ENCODE measurements at places on chromosomes 5 and 9.
A peak's percentile ranks its signal among the peaks of the same experiment; 100 is the strongest.

GRCh38 chr5:73256862-73257261 lies 83.9 kb downstream of the TMEM174 start:
- DNase-seq, result no peak

GRCh38 chr5:150000990-150001659 lies 586 bp downstream of the HMGXB3 start:
- peak; percentile 27 for DNase-seq

- DNase-seq, result no peak
Observed at GRCh38 chr9:33952066-33952465, 96.6 kb downstream of the UBAP2 start.

- DNase-seq, result no peak
Observed at GRCh38 chr5:10576790-10577189, 12.9 kb downstream of the ANKRD33B start.

- DNase-seq, result no peak
Observed at GRCh38 chr9:68454579-68455334, 85.9 kb downstream of the TMEM252 start.

DNA sequence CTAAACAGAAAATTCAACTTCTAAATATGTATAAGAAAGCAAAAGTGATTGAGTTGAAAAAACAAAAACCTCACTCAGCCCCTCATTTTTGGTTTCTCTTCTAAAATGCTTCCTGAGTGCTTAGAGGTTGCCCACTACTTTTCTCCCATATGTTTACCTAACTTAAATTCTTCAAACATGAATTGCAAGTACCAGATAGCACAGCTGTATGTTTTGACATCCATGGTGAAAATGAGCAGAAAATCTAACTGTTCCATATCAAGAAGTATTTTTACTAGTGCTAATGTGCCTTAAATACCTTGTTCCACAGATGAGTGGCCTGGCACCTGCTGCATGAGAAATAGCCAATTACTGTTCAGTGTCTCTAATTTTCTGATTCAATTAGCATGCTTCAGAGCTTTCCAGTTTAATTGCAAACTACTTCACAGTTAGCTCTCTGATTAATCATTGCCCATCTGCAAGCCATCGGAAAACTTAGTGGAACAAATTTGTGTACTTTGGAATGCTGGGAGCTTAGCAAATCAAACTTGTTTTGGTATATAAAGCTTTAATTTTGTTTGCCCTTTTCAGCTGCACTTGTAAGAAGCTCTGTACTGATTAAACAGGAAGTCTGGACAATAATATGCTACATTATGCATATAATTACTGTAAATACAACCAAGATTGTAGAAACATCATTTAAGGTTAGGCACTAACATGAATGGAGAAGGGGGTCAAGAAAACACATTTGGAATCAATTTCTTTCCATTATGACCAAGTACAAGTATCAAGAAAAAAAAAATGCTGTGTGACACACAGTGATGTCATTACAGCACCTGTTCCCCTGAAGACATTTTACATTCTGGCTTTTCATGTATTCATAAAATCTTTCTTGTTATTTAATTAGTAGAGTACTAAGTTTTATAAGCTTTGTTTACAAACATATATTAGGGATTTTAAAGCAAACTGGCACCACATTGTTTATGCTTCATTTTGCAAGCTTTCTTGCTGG lies 65.6 kb downstream of the POU5F2 start:
- no peak for DNase-seq

DNA sequence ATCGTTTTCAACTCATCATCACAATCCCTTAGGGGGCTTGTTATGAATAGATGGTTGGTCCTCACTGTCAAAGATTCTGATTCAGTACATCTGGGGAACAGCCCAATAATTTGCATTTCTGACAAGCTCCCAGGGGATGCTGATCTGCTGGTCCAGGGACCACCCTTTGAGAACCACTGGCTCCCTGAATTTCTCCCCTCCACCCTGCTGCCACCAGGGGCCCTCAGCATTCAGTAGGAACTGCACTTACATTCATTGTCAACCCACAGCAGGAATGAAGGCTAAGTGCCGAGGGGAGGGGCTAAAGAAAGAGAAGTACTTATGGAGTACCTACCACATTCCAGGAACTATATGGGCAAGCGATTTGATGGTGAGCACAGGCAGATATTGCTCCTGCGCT lies 85.9 kb downstream of the BOD1 start:
- no peak for DNase-seq

GRCh38 chr5:35761541-35761940 lies 95.2 kb upstream of the IL7R start:
- DNase-seq, result no peak

DNA sequence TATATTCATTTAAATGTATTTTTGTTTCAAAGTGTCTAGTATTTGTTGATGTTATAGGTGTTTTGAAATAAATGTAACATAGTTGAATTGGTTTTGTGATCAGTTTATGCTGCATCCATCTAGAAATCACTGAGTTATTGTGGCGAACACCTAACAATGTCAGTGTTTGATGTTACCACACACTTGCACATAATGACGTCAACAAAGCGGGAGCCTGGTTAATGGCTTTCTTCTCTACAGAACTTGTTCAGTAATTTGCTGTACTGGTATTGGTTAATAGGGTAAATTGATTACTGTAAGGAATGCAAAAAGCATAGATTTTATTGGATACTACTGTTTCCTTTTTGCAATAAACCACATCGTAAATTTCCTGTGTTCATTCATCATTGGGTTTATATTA lies 133.0 kb downstream of the ATG10 start:
- DNase-seq, result no peak

GRCh38 chr5:77143998-77144836 lies 57.1 kb upstream of the ZBED3 start:
- DNase-seq, result peak; percentile 59

GRCh38 chr9:23554686-23555085 lies 271.4 kb downstream of the ELAVL2 start:
- DNase-seq, result no peak

GRCh38 chr5:4553130-4553529 lies 587.0 kb upstream of the ADAMTS16 start:
- DNase-seq, result no peak

GRCh38 chr9:37413311-37413710 lies 9.2 kb upstream of the GRHPR start:
- no peak for DNase-seq

DNA sequence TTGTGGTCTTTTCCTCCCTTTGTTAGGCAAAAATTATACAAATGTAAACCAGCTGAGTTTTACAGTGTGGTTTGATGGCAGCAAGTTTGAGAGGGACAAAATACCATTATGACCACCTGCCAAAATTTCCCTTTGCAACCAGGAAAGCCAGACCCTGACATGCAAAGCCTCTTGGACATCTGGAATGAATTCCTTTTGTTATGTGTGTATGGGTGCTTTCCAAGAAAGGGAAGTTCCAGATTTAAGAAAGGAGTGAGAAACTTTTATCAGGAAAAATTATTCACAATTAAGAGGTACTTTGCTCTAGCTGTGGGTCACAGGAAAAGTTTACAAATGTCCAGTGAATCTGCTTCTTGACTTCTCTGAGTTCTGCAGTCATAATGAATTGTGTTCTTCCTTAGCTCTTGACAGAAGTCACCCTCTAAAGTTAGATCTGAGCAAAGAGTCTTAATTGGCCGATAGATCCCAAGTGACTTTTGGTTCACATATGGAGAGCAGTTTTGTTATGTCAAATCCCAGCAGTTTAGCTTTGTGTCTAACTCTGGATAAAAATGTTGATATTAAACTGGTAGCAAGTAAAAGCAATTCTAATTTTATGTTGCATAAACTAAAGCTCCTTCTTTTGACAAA lies 295.9 kb upstream of the ZNF608 start:
- no peak for DNase-seq

- DNase-seq, result no peak
Observed at GRCh38 chr5:105573575-105573974, 2011.0 kb upstream of the NUDT12 start.

- DNase-seq, result no peak
Observed at GRCh38 chr5:96344678-96345577, 88.1 kb downstream of the PCSK1 start.

DNA sequence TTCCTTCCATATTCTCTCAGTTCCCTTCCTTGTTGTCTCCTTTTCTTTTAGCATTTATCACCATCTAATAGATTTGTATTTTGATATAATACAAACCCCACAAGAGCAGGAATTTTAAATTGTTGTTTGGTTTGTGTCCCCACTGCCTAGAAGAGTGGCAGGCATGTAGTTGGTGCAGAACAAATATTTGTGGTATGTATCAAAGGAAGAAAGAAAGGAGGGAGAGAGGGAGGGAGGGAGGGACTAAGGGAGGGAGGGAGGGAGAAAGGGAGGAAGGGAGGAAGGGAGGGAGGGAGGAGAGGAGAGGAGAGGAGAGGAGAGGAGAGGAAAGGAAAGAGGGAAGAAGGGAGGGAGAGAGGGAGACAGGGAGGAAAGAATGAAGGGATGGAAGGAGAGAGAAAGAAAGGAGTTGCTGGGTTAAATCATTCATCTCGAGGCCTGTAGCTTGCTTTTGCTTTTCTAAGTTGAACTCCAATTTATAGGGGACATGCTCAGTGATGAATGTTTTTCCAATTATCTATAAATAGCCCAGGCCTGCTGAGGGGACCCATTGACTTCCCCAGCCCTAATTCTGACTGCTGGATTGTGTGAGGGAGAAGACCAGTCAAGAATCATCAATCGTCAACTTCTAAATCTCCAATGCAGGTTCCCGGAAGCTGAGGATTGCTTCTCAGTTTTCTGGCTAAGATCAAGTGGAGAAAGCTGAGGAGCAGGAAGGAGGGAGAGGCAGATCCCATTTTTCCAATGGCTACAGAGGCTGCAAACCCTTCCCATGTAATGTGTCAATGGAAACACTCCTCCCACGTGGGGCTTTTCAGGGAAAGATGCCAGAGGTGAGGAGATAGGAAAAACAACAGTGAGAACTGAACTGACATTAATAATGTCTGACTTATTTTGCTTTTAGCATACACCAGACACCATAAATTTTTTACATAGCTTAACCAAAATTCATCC lies 320.7 kb downstream of the ASTN2 start:
- no peak for DNase-seq

- DNase-seq, result no peak
Observed at GRCh38 chr9:136258299-136258625, 12.7 kb upstream of the QSOX2 start.

DNA sequence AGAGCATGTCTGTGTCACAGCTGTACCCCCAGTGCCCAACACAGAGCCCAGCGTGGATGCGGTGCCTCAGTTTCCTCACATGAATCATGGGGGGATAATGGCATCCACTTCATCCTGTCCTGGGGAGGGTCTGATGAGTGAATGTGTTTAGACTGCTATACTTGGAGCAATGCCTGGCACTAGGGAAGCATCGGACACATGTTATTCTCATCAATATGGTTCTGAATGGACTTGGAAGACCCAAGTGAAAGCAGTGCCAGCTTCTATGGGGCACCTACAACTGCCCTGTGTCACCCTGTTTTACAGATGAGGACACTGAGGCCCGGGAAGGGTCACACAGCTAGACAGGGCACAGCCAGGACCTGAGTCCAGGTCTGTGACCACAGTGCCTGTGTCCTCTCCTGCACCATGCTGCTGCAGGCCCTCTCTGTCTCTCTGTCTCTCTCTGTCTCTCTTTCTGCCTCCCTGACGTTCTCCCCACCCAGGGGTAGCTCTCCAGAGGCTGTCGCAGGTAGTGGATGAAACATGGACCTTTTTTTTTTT lies 42.3 kb upstream of the NEK6 start:
- no peak for DNase-seq

- DNase-seq, result no peak
Observed at GRCh38 chr5:76451031-76451701, 48.1 kb downstream of the IQGAP2 start.

GRCh38 chr9:80881940-80882339 lies 807.4 kb downstream of the TLE1 start:
- no peak for DNase-seq

DNA sequence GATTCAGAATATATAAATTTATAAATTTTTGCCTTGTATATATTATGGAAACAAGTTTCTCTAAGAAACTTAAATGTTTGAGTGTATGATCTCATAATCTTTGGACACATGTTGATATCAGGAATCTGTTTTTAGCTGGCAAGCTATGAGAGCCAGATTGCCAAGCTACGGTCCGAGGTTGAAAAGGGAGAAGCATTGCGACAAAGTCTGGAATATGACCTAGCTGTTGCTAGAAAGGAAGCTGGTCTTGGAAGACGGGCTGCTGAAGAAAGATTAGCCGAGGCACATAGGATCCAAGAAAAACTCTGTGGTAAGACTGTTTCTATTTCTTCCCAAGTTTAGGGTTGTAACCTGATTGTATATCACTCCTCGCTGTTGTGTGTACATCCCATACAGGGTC lies 25.9 kb downstream of the CCDC171 start:
- DNase-seq, result no peak

GRCh38 chr5:88140396-88140855 lies 128.2 kb downstream of the TMEM161B start:
- no peak for DNase-seq

DNA sequence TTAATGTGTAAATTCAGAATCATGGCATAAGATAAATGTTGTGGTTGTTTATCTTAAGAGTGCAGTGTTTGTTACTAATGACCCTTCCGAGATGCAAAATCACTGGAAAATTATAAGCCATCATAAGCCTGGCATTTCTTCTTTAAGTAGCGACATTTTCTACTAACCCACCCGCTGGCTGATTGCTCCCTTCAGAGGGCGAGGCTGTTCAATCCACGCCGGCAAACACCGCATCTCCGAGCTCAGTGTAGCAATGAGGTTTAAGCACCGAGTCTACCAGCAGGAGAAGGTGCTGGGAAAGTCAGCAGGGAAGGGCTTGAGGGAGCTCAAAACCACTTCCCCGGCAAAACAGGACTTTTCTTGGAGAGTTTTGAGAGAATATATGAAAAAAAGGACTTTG lies 52.7 kb downstream of the AK8 start:
- no peak for DNase-seq

DNA sequence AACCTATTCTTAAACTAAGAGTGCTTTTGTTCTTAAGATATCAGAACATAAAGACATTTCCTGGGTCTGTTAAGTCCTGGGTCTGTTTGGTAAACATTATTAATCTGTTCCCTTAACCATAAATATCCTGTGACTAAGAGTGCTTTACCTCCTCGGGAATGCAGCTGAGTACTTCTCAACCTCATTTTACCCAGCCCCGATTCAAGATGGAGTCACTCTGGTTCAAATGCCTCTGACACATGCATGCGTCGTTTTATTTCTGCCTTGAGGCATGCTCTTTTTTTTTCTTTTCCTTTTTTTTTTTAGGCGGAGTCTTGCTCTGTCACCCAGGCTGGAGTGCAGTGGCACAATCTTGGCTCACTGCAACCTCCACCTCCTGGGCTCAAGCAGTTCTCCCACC lies 39.8 kb upstream of the FBXL17 start:
- DNase-seq, result no peak

GRCh38 chr9:1997646-1998045 lies 17.5 kb upstream of the SMARCA2 start:
- DNase-seq, result no peak

GRCh38 chr5:15946026-15946425 lies 233.6 kb downstream of the MARCHF11 start:
- DNase-seq, result no peak

Data from activated CD4-positive, alpha-beta T cell treated with anti-CD3 and anti-CD28 coated beads, Interleukin-2, amount 50 U/mL, for 1 hour (primary cell).